ENCODE measurements at places on chromosomes 1 and 21.
A peak's percentile ranks its signal among the peaks of the same experiment; 100 is the strongest.

- DNase-seq, result no peak
These were observed 59.0 kb downstream of the SLX9 start for GRCh38 chr21:44998621-44999427.

- no peak for DNase-seq
These were observed 11.0 kb downstream of the NUDC start for GRCh38 chr1:26932531-26932930.

- DNase-seq, result no peak
These were observed 72.6 kb downstream of the SNRPE start for GRCh38 chr1:203934027-203934426.

DNA sequence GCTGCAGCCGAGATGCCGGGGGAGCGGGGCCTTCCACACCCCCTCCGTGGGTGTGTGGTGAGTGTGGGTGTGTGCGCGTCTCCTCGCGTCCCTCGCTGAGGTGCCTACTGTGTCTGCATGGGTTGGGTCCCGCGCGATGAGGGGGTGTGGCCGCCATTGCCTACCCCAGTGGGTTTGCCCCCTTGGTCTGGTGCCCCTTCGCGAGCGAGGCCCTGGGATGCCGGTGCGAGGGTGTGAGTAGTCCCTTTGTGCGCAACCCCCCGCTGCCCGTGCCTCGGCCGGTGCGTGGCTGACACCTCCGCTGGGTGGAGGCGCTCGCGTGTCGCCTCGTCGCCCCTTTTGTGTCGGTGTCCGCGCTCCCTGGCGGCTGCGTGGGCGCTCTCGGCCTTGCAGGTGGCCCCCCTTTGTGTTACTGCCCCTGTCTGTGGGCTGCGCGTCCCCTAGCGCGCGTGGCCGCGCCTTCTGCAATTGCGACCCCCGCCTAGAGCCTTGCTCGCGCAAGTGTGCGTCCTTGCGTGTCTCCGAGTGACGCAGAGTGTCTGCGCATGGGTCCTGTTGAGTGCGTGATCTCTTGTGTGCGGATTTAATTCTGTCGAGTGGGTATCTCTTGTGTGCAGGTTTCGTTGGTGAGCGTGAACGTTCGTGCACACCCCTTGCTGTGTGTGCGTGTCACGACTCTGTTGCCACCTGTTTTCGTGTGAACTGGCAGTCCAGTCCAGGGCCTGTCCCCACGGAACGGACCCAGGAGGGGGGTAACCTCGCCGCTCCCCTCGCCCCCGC lies 553 bp downstream of the TTC3 start:
- peak; percentile 5 for DNase-seq

DNA sequence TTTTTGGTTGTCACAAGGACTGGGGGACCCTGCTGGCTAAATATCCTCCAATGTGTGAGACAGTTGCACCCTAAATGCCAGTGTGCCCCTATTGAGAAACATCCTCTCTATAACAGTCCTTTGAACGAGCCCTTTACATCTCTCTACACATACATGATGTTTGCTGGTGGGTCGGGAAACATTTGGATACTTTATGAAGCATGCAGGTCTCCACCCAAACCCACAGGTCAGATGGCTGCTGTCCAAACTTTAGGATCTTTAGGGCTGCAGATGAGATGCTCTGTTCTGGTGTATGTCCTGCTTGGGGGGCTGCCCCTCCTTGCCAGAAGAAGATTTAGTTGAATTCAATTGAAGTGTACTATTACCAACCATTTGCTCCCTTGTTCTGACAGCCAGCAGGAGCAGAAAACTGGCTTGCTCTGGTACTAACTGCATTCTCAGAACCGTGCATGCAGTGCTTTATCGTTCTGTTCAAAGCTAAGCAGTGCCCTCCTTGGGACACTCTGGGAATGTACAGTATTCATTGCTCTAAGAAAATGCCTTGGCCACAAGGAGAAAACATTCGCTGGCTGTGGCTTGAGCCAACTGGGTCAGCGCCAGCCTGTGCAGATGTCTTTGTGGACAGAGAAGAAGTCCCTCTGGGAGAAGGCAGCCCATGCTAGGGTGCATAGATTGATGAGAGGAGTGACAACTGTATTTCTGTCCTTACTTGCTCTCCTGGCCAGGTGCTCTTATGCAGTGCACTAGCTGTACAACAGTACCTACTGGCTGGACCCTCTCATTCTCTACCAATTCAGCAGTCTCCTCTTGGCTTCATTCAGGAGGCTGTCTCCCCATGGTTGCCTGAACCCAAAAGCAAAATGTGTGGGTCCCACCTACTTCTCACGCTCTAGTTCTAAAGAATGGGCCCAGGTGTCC lies 61.4 kb upstream of the DIRAS3 start:
- no peak for DNase-seq

GRCh38 chr1:234963180-234963903 lies 165.3 kb downstream of the TOMM20 start:
- no peak for DNase-seq

DNA sequence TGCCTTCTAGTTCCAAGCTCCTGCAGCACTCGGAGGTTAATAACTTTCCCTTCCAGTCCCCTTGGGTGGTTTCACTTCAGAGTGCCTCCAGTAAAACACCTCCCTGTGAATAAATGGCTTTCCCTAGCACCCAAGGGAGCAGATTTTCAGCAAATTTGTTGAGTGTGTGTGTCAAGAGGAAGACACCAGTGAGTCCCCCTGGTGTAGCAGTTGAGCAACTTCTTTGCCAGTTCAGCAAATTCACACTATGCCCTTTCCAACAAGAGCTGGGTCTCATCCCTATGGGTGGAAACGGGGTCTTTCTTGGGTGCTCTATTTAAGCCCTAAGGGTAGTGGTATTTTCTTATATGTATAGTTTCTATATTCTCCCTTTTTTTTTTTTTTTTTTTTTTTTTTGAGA lies 806 bp upstream of the AADACL4 start:
- DNase-seq, result no peak

- no peak for DNase-seq
These were observed 20.3 kb upstream of the MPZL1 start for GRCh38 chr1:167701510-167701909.

GRCh38 chr1:232059726-232060374 lies 433.3 kb downstream of the DISC1 start:
- DNase-seq, result no peak

GRCh38 chr1:112501810-112502641 lies 6.7 kb upstream of the WNT2B start:
- no peak for DNase-seq

DNA sequence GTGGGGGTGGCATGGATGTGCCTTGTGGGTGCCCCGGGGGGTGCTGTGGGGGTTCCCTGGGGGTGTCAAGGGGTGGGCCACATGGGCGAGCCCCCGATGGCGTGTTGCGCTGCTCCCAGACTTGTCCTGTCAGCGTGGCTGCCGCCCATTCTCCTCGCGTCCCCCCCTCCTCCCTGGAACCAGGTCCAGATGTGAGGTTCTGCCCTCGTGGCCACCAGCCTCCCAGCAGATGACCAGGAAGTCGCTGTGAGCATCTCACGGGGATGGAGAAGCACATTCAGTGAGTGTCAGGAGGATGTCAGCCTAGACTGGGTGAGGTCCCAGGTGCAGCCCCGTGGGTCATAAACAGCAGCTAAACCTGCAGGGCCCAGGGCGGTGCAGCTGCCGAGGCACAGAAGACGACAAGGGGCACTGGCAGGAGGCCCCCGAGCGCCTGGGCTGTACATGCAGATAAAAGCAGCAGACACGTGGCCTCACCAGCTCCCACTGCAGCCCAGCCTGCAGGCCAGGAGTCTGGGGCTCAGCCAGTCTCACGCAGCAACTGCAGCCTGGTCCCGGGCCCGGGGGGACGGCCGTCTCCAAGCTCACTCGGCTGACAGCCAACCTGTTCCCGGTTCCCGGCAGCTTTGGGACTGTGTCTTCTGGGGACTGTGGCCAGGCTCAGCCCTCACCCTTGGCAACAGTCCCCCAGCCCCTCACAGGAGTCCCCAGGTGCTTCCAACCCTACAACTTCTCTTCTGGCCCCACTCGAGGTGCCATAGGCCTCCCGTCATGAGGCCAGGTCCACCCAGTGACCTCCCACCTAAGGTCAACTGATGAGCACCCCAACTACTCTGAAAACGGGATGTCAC lies 17.5 kb upstream of the COL6A2 start:
- no peak for DNase-seq

- no peak for DNase-seq
These were observed 88.1 kb upstream of the HIVEP3 start for GRCh38 chr1:42006836-42007235.

- DNase-seq, result no peak
These were observed 47.8 kb upstream of the KANK4 start for GRCh38 chr1:62367005-62367557.

GRCh38 chr1:1872329-1872994 lies 18.4 kb downstream of the GNB1 start:
- no peak for DNase-seq

DNA sequence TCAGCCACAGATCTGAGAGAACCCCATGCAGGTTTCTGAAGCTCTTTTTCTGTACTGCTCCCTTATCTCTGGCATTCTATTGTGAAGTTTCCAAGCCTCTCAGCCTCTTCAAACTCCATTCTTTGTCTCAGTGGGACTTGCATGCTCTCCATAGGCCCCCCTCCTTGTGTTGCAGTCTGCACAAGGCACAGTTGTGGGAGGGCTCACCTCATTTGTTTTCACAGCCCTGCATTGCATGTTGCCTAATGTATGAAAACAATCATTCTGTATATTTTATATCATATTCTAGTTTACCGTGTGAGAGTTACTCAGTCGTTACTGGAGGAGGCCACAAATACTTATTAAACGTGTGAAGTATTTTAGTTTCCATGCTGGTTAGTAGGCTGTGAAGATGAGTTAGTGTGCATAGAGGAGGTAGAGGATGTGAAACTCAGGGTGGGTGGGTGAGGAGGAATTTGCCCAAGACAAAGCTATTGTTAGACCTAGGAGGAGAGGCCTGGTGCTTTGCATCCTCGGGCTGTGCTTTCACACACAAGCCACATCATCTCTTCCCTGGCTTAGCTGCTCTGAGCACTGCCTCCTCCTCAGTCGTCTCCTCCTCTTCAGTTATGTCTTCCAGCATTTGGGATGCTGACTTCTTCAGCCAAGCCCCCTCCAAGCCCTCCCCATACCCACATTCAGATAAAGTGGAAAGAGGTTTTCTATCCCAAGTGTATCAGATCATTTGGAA lies 7.8 kb upstream of the CHI3L2 start:
- no peak for DNase-seq

GRCh38 chr1:25653558-25653957 lies 37.0 kb downstream of the MAN1C1 start:
- no peak for DNase-seq

DNA sequence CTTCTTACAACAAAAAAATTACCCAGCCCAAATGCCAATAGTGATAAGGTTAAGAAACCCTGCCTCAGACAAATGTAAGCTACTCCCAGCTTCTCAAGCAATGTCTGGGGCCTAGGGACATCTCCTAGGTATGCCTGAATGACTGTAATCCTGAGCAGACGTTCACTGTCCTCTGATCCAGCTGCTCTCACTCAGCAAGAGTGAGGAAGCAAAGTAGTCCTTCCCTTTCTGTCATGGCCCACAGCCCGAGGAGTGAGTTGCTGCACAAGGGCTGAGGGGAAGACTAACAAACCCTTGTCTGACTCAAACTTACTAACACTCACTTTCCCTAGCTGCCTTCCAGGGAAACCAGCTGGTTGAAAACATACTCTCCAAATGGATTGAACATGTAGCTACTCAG lies 124.9 kb upstream of the TNFSF4 start:
- no peak for DNase-seq

- no peak for DNase-seq
These were observed 22.4 kb upstream of the EXO1 start for GRCh38 chr1:241825581-241825980.

- DNase-seq, result no peak
These were observed 63.4 kb downstream of the OPTC start for GRCh38 chr1:203557390-203557789.

DNA sequence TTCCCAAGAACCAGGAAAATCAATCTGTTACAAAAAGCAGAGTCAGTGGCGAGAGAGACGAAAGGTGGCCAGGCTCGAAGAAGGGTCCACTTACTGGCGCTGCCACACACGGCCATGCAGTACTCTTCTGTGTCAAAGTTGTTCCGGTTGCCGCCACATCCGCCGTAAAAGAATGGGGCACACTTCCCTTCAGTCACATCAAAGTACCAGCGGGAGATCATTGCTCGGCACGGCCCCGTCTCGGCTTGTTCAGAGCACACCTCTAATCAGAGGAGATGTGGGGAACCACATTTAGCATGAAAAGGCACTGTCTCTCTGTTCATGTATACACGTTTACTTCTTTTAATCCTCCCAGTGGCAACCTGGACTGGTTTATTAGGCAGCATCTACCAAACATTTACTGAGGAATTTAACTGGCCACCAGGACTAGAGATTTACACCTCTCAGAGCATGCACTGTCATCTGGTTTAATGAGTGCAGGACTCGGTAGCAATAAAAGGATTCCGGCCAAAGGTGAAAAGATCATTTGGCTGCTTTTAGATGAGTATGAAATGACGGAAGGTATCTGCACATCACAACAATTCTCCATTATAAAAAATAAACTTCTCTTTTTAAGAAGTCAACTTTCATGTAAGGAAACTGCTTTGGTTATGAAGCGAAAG lies 170.5 kb downstream of the APP start:
- DNase-seq, result no peak

DNA sequence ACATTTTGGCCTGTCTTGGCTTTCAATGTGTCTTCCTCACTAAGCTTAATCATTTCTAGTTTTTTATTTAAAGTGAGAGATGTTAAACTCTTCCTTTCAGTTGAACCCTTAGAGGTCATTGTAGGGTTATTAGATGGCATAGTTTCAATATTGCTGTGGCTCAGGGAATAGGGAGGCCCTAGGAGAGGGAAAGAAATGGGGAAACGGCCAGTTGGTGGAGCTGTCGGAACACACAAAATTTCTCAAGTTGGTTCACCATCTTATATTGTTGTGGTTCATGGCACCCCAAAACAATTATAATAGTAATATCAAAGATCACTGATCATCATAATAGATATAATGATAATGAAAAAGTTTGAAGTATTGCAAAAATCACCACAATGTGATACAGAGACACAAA lies 31.4 kb upstream of the KAZN start:
- DNase-seq, result no peak

- DNase-seq, result no peak
These were observed 74.5 kb downstream of the C1orf21 start for GRCh38 chr1:184461321-184461720.

GRCh38 chr21:44360159-44360558 lies 6.7 kb downstream of the TRPM2 start:
- DNase-seq, result no peak

GRCh38 chr1:164712131-164713036 lies 153.4 kb downstream of the PBX1 start:
- DNase-seq, result no peak

DNA sequence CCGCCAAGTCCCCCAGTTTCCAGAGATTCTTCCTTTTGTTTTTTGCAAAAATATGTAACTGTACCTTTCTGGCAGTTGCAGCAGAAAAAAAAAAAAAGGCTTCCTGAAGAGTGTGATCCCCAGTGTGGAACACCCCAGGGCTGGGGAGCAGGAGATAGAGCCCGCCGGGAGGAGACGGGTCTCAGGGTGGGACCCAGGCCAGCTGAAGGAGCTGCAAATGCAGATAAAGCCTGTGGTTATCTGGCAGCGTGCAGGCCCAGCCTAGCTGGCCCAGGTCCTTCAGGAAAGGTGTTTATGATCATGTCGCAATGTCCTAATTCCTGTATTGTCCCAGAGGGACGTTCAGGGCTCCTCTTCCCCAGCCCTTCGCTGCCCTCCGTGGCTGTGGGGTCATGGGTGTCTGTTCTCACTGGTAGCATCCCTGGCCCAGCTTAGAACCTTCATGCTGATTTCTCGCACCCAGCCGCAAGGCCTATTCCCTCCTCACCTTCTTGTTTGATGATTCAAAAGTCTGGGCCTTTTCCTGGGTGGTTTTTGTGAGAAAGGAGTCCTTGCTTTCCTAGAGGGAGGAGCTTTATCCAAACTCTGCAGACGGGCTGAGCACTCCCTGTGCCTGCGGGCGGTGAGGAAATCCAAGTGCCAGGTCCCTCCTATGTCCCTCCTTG lies 26.2 kb downstream of the RNF187 start:
- no peak for DNase-seq

GRCh38 chr1:172898866-172899265 lies 151.9 kb downstream of the TNFSF18 start:
- no peak for DNase-seq

Data from NCI-H2081 treated with DMSO at 0.1 percent for 48 hours (cell line).